ENCODE measurements at places on chromosomes 2 and 18. TPM values are rescaled to one million over a fixed set of nuclear protein-coding genes. Genes with fewer than 3 reads are reported as not detected.

Gene CCDC102B
- total RNA-seq, result 3.1 TPM

Gene NBAS
- total RNA-seq, result 76.0 TPM

Gene ZRANB3
- 4.8 TPM for total RNA-seq

Gene STARD6
- total RNA-seq, result not detected
